ENCODE measurements at places on chromosomes 3 and 15. TPM values are rescaled to one million over a fixed set of nuclear protein-coding genes. Genes with fewer than 3 reads are reported as not detected.

- peak; percentile 6 for DNase-seq
- H3K4me3 ChIP-seq, result no peak overlapping the region
- no peaks in the 10 kb centered on the region for H3K27me3 ChIP-seq
- H3K36me3 ChIP-seq, result peaks cover 35% of the 10 kb centered on the region
Measured at GRCh38 chr3:170278627-170279026, 56.4 kb downstream of the PRKCI start.

DNA sequence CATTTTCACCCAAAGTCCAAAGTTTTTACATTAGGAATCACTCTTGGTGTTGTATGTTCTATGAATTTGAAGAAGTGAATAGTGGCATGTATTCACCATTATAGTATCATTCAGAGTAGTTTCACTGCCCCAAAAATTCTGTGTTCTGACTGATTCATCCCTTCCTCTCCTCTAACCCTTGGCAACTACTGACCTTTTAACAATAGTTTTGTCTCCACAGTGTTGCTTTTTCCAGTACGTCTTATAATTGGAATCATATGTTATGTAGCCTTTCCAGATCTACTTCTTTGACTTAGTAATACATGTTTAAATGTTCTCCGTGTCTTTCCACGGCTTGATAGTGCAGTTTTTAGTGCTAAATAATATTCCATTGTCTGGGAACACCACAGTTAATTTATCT is 379.0 kb upstream of the SGO1 start:
- no peaks in the 10 kb centered on the region for H3K36me3 ChIP-seq
- H3K27me3 ChIP-seq, result no peaks in the 10 kb centered on the region
- no peak overlapping the region for H3K27ac ChIP-seq
- no peak overlapping the region for H3K4me3 ChIP-seq
- DNase-seq, result no peak

DNA sequence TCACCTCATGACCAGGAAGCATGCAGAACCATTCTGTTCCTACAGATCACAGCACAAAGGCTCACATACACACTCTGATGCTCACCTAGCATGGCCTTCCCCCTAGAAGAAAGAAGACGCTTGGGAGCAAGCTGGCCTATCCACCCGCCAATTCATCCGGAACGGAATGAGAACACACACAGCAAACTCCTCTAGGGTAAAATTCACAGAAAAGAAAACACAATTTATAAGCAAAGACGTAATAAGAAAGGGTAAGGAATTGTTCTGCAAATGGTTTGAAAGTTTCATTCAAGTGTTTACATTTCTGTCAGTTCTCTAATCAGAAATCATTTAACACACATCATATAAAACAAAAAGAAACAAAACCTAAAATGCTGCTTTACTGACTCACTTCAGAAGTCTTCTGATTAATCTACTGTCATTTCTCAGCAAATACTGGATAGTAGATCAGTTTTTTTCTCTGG is 218.1 kb downstream of the OSBPL10 start:
- no peak overlapping the region for H3K4me3 ChIP-seq
- H3K27ac ChIP-seq, result no peak overlapping the region
- no peak for DNase-seq

GRCh38 chr3:52063026-52063723 is 6.8 kb upstream of the DUSP7 start:
- no peak overlapping the region for H3K27ac ChIP-seq
- no peaks in the 10 kb centered on the region for H3K36me3 ChIP-seq
- no peak overlapping the region for H3K4me3 ChIP-seq
- H3K27me3 ChIP-seq, result no peaks in the 10 kb centered on the region

DNA sequence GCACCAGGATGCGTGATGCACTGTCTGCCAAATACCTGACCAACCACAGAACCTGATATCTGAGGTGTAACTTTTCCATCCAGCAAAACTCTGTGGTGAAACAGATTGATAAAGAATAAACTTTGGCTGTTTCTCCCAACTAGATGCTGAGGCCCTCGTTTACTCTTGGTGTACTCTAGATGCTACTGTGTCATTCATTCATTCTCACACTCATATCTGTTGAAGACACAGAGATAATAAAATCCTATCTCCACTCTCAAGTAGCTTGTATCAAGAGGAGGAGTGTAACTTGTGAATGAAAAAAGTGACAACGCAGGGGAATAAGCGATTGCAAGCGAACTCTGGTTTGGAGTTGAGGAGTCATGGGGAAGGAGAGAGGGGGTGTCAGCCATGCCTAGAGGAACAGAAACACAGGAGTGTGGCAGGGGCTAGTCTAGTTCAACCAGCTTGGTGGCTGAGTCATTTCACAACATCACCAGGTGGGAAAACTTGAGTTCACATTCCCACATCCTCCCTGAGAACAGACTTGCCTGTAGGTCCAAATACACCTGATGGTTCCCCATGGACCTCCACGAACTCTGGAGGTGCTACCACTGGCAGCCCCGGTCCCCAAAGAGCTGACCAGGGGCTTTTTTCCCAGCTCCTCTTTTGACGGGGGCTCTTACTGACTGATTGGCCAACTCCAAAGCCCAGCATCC is 73.3 kb upstream of the SNRK start:
- no peak overlapping the region for H3K4me3 ChIP-seq
- no peak overlapping the region for H3K27ac ChIP-seq
- no peaks in the 10 kb centered on the region for H3K27me3 ChIP-seq
- peak; percentile 38 for DNase-seq

DNA sequence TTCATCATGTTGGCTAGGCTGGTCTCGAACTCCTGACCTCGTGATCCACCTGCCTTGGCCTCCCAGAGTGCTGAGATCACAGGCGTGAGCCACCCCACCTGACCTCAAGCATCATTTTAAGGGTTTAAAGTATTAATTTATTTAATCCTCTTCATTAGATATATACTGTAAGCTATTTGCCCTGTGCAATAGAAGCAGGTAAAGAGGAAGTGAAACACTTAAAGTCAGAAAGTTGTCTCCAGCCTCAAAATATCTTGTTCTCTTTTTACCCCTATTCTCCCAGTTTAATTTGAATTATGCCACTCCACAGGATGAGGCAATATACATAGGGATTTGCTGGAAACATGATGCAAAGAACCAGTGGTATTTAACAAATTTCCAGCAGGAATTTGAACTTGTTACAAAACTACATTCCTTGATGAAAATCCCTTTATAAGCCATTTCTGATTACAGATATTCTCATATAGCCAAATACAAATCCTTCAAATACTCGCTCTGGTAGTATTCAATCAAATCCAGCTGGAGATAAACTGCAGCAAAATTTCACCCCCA is 2.0 kb downstream of the NDUFB5 start:
- H3K4me1 ChIP-seq, result peaks cover 6% of the 10 kb centered on the region
- DNase-seq, result no peak
- H3K36me3 ChIP-seq, result peaks cover 18% of the 10 kb centered on the region
- no peaks in the 10 kb centered on the region for H3K27me3 ChIP-seq

- DNase-seq, result no peak
- H3K4me1 ChIP-seq, result no peaks in the 10 kb centered on the region
- H3K27ac ChIP-seq, result no peak overlapping the region
- H3K27me3 ChIP-seq, result no peaks in the 10 kb centered on the region
- no peaks in the 10 kb centered on the region for H3K36me3 ChIP-seq
Measured at GRCh38 chr3:21889166-21889565, 138.2 kb upstream of the ZNF385D start.

DNA sequence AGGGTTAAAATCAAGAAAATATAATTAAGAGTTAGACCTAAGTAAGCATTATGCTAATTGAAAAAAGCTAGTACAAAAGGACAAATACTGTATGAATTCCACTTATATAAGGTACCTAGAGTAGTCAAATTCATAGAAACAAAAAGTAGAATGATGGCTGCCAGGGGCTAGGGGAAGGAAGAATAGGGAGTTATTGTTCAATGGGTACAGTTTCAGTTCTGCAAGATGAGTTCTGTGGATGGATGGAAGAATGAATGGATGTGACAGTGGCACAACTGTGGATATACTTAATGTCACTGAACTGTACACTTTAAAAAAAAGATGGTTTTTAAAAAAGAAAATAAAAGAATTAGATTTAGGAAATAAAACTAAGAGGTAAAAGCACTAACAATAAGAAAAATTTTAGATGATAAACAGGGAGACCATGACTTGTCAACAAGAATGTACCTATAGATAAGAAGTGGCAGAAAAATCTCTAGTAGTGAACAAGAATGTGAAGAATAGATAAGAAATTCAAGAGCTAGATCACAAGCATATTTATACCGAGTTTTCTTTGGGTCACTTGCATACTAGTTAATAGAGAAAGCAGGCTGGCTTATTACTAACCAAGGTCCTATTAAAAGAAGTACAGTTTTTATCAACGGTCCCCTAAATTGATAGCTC is 5.5 kb downstream of the IFT80 start:
- no peak overlapping the region for H3K4me3 ChIP-seq
- no peak for DNase-seq
- H3K36me3 ChIP-seq, result no peaks in the 10 kb centered on the region
- no peaks in the 10 kb centered on the region for H3K4me1 ChIP-seq
- H3K27ac ChIP-seq, result no peak overlapping the region
- no peaks in the 10 kb centered on the region for H3K27me3 ChIP-seq

DNA sequence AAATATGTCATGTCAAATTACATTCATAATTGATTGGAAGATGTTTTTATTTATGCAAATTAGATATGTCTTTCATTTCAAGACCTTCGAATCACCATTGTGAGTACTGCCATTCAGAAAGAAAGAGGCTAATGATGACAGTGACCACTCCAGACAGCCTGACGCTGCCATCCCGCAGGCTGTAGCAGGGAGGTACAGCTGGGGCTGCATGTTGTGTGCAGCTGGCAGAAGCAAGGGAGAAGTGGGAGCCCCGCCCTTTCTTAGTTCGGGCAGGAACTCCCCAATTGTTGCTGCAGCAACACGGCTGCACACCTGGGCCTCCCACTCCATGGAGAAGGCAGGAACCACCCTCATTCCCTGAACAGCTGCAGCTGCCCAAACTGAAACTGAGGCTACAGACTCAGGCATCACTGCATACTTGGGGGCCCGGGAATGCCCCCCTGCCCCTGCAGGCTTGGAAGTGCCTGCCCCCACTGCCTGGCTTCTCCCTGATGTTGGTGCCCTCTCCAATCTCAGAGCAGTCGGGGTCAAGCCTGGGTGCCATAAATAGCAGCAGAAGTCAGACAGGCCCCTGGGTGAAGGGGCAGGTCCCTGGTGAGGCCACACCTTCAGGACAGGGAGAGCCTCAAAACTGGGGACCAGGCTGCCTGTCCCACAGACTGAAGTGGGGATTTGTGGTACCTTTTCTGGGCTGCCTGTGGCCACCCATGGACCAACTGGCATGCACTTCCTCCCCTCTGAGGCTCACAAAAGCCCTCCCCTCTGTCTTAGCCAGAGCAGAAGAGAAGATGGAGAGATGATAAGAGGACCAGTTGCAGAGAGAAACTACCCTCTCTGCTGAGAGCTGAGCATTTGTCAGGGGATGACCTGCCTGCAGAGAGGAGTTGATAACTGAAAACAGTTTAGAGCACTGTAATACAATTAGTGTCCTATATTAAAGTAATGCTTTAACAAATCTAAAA is 964.6 kb downstream of the SI start:
- DNase-seq, result no peak
- H3K27me3 ChIP-seq, result no peaks in the 10 kb centered on the region
- H3K4me1 ChIP-seq, result no peaks in the 10 kb centered on the region
- no peak overlapping the region for H3K27ac ChIP-seq

DNA sequence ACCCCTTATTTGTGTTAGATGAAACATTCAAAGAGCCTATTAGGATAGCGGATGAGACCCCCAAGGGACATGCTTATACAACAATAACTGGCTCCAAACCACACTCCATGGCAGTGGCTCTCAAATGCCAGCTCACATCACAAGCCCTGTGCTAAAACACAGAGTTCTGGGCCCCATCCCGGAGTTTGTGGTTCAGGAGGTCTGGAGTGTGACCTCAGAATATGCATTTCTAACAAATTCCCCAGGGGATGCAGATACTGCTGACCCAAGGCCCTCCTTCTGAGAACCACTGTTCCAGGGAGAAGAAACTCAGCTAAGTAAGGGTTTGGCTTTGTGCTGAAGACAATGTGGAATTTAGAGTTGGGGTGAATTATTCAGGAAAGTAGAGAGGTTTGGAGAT is 3.6 kb downstream of the CCRL2 start:
- H3K4me3 ChIP-seq, result no peak overlapping the region
- no peak overlapping the region for H3K27ac ChIP-seq
- no peaks in the 10 kb centered on the region for H3K27me3 ChIP-seq
- no peak for DNase-seq
- H3K4me1 ChIP-seq, result peaks cover 25% of the 10 kb centered on the region

- peaks cover 11% of the 10 kb centered on the region for H3K4me1 ChIP-seq
- no peaks in the 10 kb centered on the region for H3K36me3 ChIP-seq
- DNase-seq, result no peak
- H3K27me3 ChIP-seq, result no peaks in the 10 kb centered on the region
Measured at GRCh38 chr3:97972976-97973375, 745 bp upstream of the RIOX2 start.

DNA sequence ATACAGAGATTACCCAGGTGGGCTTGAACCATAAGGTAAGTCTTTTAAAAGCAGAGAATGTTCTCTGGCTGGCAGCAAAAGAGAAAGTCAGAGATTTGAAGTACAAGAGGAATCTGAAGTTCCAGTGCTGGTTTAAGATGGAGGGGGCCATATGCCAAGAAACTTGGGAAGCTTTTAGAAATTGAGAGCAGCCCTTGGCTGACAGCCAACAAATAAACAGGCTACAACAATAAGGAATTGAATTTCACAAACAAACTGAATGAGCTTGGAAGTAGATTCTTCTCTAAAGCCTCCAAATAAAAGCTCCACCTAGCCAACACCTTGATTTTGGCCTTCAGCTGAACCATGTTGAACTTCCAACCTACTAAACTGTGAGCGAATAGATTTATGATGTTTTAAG is 85.7 kb downstream of the TRIM42 start:
- H3K36me3 ChIP-seq, result no peaks in the 10 kb centered on the region
- H3K27me3 ChIP-seq, result no peaks in the 10 kb centered on the region
- no peak for DNase-seq
- H3K4me3 ChIP-seq, result no peak overlapping the region
- no peak overlapping the region for H3K27ac ChIP-seq

The CISH gene
- 47.8 TPM for polyA plus RNA-seq

The FBXO40 gene
- polyA plus RNA-seq, result not detected

The PEX11A gene
- 15.0 TPM for polyA plus RNA-seq

All from large intestine (tissue), 12 donors.